ENCODE measurements at places on chromosomes 2 and 18.

- no peak for DNase-seq
Observed at GRCh38 chr2:46561731-46562450, 82.5 kb downstream of the TMEM247 start.

DNA sequence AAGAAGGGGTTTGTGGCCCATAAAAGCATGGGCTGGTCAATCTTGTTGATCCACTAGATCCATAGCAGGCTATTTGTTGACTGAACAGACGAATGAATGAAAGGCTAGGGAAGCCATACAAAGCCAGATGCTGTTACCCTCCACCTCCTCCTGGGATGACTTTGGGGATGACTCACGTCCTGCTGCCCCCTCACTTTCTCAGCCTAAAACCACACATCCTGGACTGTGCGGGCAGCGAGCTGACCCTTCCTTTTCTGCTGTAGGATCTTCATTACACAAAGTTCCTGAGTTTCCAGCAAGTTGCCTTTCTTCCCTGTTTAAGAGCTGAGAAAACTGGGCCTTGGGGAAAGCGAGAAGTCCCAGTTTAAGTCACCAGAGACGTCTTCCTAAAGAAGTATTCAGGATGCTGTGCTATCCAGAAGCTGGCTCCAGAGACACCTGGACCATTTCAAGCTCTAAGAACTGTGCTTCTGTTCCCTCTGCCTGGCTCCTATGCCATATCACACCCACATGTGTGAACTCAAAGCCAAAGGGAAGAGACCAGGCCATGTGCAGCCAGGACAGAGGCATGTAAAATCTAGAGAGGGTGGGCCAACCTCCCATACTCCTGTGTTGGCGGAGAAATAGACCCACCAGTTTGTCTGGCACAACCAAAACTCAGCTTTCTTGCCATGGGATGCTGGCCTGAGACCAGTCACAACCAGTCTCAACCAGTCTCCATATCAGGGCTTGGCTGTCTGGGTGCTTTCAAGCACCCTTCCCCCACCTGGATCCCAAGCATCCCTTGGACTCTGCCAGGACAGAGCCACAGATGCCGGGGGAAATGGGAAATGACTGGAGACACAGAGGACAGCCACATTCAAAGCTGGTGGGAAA is 4.7 kb upstream of the SLC20A1 start:
- DNase-seq, result no peak

DNA sequence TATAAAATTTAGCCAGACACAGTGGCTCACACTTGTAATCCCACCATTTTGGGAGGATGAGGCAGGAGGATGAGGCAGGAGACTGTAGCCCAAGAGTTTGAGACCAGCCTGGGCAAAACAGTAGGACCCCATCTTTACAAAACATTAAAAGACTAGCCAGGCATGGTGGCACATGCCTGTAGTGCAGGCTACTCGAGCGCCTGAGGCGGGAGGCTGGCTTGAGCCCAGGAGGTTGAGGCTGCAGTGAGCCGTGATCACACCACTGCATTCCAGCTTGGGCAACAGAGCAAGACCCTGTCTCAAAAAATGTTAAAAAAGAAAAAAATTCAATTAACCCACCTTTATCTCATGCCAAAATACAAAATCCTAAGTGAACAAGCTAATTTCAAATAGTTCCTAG is 4.0 kb downstream of the REV1 start:
- no peak for DNase-seq

GRCh38 chr18:77023102-77023782 is 109.3 kb downstream of the MBP start:
- DNase-seq, result no peak

- no peak for DNase-seq
Observed at GRCh38 chr2:219396863-219397457, 9.2 kb upstream of the DNPEP start.

DNA sequence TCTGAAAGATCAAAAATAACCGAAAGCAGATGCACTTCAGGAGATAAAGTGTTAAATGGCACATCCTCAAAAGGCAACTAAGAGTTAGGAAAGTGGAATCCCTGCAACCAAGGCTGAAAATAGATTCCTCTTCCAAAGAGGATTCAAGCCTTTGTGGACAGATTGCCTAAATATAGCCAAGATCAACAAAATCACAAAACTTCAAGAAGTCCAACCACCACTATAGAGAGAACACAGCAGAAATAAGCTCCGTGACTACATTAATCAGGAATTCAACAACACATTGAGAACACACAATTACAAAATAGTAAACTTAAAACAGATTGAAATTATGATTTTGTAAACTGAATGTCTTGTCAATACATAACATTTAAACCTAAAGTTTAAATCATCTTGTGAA is 165.7 kb downstream of the LNPK start:
- no peak for DNase-seq

- DNase-seq, result no peak
Observed at GRCh38 chr2:189854187-189854586, 69.9 kb downstream of the PMS1 start.

GRCh38 chr2:191746346-191747169 is 68.6 kb downstream of the NABP1 start:
- no peak for DNase-seq
